Hematopoietic multipotent progenitor cell treated with erythropoietin and hydrocortisone succinate and interleukin-3 and kit ligand, for 17 days (in vitro differentiated cells): ENCODE measurements at places on chromosomes 13 and 19.

- DNase-seq, result no peak
These were observed 24.5 kb downstream of the TEX101 start for GRCh38 chr19:43439032-43439708.

DNA sequence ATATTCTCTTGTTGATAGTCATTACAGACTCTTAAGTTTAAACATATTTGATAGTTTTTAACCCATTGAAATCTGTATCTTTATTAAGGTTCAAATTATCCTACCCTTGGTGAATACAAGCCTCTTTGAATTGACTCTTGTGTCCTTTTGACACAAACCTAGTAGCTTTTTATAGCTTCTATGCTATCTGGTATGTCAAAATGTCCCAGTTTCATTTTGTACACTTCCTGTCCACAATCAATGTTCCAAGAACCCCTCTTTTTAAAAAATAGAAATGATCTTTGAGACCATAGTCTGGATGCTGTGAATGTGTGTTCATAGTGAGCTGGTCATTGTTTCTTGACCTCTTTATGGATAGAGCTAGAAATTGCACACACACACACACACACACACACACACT lies 39.2 kb upstream of the FGF14 start:
- no peak for DNase-seq

DNA sequence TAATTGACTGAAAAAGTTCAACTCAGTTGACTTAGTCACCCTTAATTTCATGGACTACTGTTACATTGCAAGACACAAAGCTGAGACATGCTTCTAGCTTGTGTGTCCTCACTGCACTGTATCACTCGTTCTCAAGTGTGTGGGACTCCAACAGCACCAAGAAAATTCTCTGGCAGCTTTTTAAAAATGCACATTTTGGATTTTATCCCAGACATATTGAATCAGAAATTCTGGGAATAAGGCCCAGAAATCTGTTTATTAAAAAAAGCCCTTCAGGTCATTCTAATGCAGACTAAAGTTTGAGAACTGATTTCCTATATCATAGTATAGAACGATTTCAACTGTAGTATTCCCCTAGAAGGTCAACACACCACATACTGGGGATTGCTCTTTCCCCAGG lies 1485.3 kb downstream of the PCDH9 start:
- DNase-seq, result no peak

DNA sequence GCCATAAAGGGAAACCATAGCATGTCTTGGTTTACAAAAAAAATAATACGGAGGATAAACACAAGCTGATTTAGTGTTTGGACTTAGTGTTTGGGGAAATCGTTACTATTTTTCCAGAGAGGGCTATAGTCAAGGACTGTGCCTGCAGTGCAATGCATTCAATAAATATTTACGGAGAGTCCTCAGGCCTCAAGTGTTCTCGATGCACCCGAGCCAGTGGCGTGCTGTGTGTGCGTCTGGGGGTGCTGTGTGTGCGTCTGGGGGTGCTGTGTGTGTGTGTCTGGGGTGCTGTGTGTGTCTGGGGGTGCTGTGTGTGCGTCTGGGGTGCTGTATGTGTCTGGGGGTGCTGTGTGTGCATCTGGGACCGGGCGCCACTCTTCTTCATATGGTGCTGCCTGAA lies 71.7 kb upstream of the GTF3A start:
- no peak for DNase-seq

- DNase-seq, result no peak
These were observed 10.5 kb upstream of the PLIN3 start for GRCh38 chr19:4877753-4878490.

- DNase-seq, result no peak
These were observed 17.9 kb downstream of the DOT1L start for GRCh38 chr19:2181633-2181997.

GRCh38 chr13:89239361-89240127 lies 1568.4 kb downstream of the SLITRK5 start:
- no peak for DNase-seq

DNA sequence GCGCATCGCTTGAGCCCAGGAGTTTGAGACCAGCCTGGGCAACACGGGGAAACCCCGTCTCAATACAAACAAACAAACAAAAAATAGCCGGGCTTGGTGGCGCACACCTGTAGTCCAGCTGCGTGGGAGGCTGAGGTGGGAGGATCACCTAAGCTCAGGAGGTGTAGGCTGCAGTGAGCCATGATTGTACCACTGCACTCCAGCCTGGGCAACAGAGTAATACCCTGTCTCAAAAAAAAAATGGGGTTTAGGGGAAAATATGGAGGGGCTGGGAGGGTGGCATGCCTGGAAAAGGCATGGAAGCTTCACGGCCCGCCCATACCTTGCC lies 1.9 kb upstream of the ISYNA1 start:
- DNase-seq, result no peak

- DNase-seq, result no peak
These were observed 144.2 kb upstream of the ZNF507 start for GRCh38 chr19:32201211-32201610.

GRCh38 chr13:48853728-48854102 lies 122.0 kb upstream of the FNDC3A start:
- no peak for DNase-seq

GRCh38 chr19:56637976-56638555 lies 4.9 kb upstream of the SMIM17 start:
- DNase-seq, result no peak
